ENCODE measurements at places on chromosomes 1 and 21.

- DNase-seq = no peak
Measured at GRCh38 chr1:156741481-156741983, 644 bp upstream of the MRPL24 start.

GRCh38 chr1:108877348-108878159 is 769 bp downstream of the GPSM2 start:
- peak; percentile 80 for DNase-seq

DNA sequence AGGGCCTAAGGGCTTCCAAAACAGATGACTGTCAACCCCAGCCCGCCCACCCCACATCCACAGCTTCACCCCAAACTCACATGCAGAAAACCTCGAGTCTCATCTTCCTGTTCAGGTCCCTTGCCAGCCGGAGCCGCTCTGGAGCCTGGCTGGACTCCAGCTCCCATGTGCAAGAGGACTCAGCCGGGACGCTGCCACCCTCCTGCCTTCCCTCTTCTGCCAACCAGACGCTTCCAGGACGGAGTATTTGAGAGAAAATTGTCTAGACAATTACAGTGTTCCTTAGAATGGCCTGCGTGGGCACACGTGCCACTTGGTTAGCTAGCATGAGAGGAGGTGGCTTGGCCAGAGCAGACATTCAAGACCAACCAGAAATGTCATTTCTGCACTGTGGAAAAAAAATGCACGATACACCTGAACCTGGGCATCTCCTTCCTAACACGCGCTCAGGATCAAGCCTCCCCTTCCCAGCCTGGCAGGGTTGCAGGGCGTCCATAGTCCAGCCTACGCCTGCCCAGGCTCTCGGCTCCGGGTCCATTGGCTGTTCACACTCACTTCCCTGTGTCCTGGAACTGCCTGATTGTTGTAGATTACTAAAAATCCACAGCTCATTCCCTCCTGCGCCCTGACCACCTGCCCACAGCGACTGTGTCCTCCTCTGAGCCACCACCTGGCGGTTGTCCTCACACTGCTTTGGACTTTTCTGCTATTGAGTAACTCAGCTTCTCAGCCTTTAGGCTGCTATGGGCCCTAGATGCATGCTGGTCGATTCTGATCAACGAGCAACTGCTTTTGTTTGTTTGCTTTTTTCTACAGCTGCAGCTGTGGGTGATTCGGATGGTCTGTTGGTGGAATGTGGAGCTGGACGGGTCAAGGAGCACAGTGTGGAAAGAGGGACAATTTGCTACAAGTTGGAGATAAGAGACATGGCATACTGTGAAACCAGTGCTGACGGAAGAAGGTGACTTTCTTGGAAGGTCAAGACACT is at the start of gene CLDN14:
Gene CLDN14 (minus strand): TSS at position 708 of the 988 bp plus-strand sequence. CDS start 18,427 bp downstream, outside the sequence.
- no peak for DNase-seq

- DNase-seq = peak; percentile 90
Measured at GRCh38 chr1:77126307-77126706, 92.9 kb downstream of the PIGK start.

- peak; percentile 29 for DNase-seq
Measured at GRCh38 chr1:95640746-95641145, 406.7 kb downstream of the RWDD3 start.

DNA sequence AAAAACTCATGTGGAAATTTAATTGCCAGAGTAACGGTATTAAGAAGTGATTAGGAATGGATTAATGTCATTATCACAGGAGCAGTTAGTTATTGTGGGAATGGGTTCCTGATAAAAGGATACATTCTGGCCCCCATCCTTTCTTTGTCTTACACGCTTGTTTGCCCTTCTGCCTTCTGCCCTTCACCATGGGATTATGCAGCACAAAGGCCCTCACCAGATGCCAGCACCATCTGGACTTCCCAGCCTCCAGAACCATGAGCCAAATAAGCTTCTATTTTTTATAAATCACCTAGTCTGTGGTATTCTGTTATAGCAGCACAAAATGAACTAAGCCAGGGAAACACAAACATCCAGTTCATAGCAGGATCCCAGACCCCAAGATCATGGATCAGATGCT is 33.9 kb upstream of the POU2F1 start:
- DNase-seq = no peak

DNA sequence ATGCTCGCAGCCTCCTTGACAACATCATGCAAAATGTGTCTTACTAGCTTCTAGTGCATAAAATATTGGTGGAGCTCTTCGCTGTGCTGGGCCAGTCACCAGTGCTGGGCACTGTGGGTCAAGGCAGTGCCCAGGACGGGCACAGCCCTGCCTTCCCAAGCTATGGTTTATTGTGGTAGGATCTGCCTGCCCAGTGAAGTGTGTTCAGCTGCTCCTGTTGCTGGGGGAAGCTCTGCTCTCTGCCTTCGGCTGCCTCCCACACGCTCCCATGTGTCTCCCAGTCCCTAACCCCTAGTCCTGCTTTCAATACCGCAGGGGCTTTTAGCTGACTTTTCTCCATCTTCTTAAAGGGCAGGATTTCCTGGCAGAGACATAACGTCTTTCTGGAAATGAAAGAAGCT is 15.7 kb downstream of the EPHX1 start:
- no peak for DNase-seq

GRCh38 chr1:41995441-41996130 is 76.9 kb upstream of the HIVEP3 start:
- no peak for DNase-seq

DNA sequence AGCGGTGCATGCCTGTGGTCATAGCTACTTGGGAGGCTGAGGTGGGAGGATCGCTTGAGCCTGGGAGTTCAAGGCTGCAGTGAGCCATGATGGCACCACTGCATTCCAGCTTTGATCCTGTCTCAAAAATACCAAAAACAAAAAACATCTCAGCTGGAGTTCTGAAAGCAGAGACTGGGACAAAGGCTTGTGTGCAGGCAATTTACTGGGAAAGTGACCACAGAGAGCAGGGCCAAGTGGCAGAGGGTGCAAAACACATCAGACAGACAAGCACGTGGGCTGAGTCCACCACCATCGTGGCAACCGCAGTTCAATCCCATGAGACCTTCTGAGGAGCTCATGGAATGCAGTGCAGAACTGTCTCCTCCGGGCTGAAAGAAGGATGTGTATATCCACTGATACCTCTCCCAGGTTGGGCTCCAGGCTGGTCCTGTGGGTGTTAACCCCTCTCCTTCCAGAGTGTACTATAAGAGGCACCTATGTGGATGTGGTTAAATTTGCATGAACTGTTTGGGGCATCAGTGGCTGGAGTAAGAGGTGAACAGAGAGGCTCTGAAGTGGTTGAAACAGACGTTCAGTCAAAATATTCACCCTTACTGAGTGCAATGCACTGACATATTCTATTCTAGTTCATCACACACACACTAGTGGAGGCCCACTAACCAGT is 10.8 kb downstream of the PIGP start:
- DNase-seq = peak; percentile 34

GRCh38 chr1:22225858-22226589 is 83.1 kb upstream of the WNT4 start:
- no peak for DNase-seq

DNA sequence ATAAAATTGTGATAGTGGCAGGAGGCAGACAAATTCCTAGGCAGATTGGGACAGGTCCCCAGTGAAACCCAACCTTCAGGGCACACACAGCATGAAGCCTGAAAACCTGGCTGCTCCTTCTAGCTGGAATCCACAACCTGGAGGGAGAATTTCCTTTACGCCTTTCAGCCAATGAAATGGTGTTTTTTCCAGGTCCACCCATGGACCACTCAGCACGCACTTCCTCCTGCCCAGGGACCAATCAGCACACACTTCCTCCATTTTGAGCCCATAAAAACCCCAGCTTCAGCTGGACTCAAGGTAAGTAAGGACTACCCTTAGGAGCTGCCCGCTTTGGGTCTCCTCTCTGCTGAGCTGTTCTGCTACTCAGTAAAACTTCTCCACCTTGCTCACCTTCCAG is 120.1 kb downstream of the AKT3 start:
- DNase-seq = no peak

- no peak for DNase-seq
Measured at GRCh38 chr1:21539933-21540332, 30.7 kb downstream of the ALPL start.

GRCh38 chr1:26287033-26287711 is 7.3 kb downstream of the SH3BGRL3 start:
- DNase-seq = peak; percentile 75

- no peak for DNase-seq
Measured at GRCh38 chr1:94621395-94621794, 79.8 kb upstream of the F3 start.

GRCh38 chr1:21935891-21936365 is 1.2 kb downstream of the HSPG2 start:
- DNase-seq = no peak

GRCh38 chr21:27565364-27565763 is 598.5 kb upstream of the ADAMTS5 start:
- no peak for DNase-seq

DNA sequence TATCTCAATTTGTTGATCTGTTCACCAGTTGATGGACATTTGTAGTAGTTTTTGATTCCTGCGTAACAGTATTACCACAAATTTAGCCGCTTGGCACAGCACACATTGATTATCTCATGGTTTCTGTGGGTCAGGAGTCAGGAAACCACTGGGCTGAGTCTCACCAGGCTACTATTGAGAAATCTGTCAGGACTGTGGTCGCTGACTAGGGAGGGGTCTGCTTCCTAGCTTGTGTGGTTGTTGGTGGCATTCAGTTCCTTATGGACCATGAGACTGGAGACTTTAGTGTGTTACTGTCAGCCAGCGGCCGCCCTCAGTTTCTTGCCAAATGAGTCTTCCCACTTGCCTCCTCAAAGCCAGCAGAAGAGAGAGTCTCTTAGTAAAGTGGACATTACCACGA is 9.8 kb downstream of the PEX14 start:
- DNase-seq = no peak

GRCh38 chr1:180923021-180923841 is 10.5 kb downstream of the KIAA1614 start:
- peak; percentile 90 for DNase-seq

DNA sequence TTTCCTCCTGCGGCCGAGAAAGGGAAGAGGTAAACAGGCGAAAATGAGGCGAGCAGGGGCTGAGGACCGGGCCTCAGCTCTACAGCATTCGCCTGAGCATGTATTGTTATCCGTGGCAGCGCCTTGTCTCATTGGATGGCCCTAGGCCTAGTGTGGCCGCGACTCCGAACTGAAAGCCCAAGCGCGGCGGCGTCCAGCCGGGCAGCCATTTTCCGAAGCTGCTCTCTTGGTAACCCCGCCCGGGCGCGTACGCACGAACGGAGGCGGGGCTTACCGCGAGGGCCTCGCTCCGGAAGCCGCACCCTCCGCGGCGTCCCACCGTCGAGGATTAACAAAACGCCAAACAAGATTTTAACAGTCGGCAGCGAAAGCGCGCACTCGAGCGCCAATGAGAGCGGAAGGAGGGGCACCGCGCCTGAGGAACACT is 797 bp upstream of the USP1 start:
- no peak for DNase-seq

- no peak for DNase-seq
Measured at GRCh38 chr1:150194381-150195031, 41.4 kb downstream of the ANP32E start.

DNA sequence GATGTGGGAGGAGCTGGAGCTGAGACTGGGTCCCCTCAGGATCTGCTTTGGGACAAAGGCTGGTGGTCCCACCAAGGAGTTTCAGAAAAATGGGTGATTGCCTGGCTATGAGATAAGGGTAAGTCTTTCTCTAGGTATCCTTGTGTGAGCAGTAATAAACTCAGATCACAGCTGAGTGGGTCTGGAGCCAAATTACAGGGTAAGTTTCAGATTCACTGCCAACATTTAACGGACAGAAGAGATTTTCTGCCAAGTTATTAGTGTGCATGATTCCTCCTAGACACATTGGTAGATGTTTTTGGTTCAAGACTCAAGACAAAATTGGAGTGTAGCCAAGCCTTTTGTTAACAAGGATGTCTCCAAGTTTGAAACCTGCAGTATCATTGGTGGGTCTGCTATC is 7.5 kb downstream of the CD1B start:
- DNase-seq = no peak

DNA sequence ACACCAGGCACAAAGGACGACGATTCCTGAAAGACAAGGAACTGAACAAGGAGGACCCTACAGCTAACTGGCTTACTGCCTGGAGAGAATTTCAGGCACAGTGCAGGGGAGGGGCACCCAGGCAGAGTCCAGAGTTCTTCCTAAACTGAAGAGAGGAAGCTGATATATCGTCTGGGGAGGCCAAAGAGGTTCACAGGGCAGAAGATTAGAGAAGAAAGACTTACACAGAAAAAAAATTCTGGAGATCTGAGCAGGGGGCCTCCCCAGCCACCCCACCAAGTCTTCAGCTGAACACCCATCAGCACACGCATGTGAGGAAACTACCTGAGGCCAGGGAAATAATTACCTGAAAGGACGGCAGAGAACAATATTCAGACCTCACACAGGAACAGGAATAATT is 24.6 kb downstream of the SORT1 start:
- DNase-seq = no peak

- no peak for DNase-seq
Measured at GRCh38 chr1:26719205-26719604, 23.4 kb downstream of the ARID1A start.

- no peak for DNase-seq
Measured at GRCh38 chr1:205579711-205580110, 52.1 kb downstream of the ELK4 start.

GRCh38 chr1:61221642-61222041 is 139.3 kb downstream of the NFIA start:
- no peak for DNase-seq

- DNase-seq = no peak
Measured at GRCh38 chr1:201006450-201006849, 17.1 kb downstream of the KIF21B start.

DNA sequence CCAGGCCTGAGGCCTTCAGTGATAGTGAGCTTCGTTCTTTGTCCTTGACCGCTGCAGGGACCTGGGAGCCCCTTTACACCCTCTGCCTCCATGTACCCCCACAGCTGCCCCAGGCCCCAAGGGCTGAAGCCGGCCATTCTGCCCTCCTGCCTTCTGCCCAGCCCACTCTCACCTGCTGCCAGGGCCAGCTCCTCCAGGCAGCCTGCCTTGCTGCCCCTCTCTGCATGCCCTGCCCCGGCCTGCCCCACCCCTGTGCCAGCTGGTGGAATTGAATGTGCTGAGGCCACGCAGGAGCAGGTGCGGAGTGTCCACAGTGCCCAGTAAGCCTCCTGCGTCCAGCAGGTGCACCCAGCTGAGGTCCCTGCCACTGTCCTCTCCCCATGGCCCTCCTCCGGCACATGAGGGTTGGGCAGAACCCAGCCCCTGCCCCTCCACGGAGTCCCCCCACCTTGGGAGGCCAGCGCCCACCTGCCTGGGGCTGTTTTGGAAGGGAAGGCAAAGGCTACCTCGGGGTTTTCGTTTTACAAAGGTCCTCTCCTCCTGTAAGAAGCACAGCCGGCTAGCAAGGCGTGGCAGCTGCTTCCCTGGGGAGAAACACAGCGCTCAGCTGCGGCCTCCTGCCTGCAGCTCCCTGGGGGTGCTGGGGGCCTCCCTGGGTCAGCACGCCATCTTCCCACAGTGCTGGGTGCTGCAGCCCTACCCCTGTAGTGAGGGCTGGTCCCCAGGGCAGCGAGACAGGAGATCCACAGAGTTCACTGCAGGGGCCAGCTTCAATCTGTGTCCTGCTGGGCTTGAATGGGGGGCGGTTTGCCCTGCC is 21.0 kb downstream of the MMEL1 start:
- DNase-seq = no peak

All from eye (tissue), 1 donor.